Astrocyte (in vitro differentiated cells and primary cell): ENCODE measurements at places on chromosomes 13 and 19.
A peak's percentile ranks its signal among the peaks of the same experiment; 100 is the strongest.

GRCh38 chr19:41957161-41957837, 1.8 kb downstream of the RABAC1 start:
- no peak for DNase-seq

DNA sequence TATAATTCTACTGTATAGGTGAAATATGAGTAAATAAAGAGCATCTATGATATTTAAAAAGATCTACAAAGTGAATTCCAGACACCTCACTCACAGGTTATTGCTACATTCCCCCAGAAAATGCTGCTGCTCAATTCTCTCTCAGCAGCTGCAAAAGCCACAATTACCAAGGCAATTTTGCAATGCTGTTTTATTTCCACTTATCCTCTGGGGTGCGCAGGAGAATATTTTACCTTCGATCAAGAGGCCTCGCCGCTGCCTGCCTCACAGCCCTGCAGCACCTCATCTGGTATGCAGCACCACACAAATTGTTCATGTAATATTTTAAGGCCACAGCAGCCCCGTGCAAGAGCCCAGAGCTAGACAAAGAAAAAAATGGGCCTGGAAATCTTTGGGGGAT, 333.2 kb downstream of the DNAJC15 start:
- no peak for DNase-seq

- DNase-seq: peak; percentile 16
Observed at GRCh38 chr13:46288570-46289259, 77.0 kb downstream of the LRRC63 start.

GRCh38 chr13:21949818-21950429, 279.1 kb downstream of the FGF9 start:
- DNase-seq: no peak

DNA sequence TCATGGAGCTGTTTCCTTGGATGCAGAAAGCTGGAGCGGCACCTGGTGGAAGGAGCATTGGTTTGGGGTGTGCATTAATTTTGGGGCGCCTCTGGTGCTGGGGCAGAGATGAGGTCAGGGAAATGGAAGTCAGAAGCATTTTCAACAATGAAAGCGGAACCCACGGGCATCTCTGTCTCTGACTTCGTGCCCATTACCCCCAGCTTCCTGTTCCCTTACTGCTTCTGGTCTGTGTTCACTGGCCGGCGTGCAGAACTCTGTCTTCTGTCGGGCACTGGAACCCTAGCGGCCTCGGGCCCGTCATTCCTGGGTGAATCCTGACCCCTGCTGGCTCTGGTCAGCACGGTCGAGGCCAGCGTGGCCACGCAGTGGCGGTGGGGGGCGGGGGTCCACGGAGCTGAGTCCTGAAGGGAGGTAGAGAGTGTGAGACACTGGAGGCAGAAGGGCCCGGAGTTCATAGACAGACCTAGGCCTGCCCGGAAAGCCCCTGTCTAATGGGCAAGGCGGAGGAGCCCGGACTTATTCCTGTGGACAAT, 7.9 kb upstream of the LINGO3 start:
- no peak for DNase-seq
